ENCODE measurements at places on chromosomes 3 and 15.

GRCh38 chr3:119322021-119322834 is 28.0 kb downstream of the ARHGAP31 start:
- no peak for DNase-seq

GRCh38 chr15:78167227-78167888 is 18.2 kb downstream of the IDH3A start:
- DNase-seq: no peak

GRCh38 chr3:86257955-86258641 is 732.9 kb downstream of the VGLL3 start:
- DNase-seq: no peak

GRCh38 chr15:26166429-26166828 is 303.3 kb upstream of the ATP10A start:
- DNase-seq: no peak

DNA sequence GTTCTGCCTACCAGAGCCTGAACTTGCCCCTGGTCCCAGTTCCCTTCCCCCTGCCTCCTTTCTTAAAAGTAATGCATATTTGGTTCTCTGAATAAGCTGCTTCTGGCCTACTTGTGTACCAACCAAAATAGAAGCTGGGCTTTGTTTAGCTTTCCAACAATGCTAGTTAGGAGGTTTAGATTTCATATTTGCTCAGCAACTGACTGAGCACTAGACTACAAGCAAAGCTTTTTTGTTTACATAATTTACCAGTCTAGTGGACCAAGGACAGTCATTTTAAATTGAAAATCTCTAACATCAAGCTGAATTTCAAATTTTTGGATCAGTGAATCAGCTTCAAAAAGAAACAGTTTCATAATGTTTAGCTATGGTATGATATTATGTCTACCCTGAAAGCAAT is 331.2 kb downstream of the ULK4 start:
- no peak for DNase-seq

GRCh38 chr3:72133329-72134011 is 348.5 kb upstream of the PROK2 start:
- DNase-seq: no peak

DNA sequence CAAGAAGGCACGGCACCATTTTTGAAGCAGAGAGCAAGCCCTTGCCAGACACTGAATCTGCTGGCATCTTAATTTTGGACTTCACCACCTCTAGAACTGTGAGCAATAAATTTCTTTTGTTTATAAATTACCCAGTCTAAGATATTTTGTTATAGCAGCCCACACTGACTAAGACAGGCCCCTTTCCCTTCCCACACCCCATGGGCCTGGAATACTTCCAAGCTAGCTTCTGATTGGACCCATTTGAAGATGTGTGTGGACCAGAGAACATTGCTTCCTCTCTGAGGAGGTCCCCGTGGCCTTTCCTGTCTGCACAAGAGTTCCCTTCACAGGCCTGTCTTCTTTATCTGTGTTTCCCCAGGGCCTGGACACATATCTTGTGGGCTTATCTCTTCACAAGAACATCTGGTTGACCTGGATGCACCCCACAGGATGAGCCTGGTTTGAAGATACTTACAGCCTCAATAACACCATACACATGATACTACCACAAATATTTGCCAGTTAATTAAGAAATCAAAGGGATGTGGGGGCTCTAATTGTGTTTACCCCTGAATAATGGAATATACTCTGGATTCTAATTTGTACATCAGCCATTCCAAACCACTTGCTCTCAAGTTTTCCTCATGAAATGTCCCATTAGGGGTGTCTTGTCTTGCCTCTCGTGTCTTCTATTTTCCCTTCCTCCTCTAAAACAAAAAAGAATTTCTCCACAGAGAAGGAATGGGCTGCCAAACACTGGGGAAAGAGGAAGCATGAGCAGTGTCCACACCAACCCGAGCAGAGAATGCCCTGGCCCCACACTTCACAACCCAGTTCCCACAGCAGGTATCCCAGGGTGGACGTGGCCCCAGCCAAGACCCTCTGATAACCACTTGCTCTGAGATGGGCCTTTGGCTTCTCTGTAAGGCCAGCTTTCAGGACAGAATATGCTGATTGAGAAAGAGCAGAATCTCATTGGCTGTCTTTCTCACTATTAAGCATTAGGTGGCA is 42.5 kb downstream of the GLB1 start:
- DNase-seq: no peak

GRCh38 chr3:149554826-149555225 is 80.3 kb downstream of the TM4SF4 start:
- DNase-seq: no peak

DNA sequence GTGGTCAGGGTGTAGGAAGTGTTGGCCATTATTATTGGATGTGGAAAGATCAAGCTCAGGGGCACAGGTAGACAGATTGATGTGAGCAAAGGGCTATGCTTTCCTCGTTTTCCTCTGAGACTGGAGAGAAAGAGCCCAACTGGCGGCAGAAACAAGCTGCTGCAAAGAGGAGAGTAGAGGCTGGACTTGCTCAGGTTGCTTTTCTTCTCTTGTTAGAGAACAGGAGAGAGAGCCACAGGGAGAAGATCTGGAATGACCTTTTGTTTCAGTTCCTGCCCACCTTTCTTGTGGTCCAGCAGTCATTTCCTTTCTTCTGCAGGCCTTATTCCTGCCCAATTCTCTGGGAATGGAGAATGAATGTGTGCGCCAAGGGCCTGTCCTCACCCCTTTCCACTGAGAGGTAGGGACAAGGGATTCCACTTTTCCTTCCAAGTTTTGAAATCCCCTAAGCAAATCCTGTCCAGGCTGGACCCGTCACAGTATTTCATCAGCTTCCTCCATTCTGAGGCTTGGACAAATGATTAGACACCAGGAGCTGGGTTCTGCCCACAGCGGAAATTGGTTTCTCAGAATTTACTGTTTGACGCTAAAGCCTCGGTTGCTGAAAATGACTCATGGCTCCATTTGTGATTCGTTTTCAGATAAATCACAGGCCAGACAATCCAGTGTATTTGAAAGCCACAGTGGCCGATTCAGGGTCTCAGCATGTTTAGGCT is 16.1 kb downstream of the ZNF80 start:
- no peak for DNase-seq

DNA sequence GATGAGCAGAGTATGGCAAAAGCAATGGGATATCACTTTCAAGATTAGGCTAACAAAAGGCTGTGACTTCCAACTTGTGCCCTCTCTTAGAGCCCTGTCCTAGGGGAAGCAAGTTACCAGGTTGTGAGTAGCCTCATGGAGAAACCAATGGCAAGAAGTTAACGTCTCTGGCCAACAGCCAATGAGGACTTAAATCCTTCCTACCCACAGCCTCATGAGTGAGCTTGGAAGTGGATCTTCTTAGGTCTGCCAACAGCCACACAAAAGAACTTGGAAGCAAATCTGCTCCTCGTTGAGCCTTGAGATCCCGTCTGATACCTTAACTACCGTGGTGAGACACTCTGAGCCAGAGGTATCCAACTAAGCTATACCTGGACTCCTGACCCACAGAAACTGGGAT is 5.7 kb downstream of the NME9 start:
- no peak for DNase-seq

GRCh38 chr3:161038725-161039124 is 66.4 kb downstream of the B3GALNT1 start:
- no peak for DNase-seq

GRCh38 chr3:120566243-120566975 is 29.7 kb upstream of the NDUFB4 start:
- DNase-seq: no peak

DNA sequence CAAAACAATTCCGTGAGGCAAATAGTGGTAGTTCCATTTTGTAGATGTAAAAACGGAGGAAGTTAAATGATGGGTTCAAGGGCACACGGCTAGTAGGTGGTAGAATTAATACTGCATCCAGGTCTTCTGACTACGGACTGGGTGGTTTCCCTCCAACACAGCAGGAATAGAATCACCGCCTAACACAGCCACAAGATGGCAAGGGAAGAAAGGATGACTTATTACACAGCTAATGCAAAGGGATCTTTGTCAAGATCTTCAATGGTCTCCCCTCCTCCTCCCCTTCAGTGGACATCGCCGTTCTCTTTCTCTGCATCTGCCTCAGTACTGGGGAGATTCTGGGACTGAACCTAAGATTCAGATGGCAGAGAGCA is 524 bp upstream of the TOPBP1 start:
- DNase-seq: no peak

- no peak for DNase-seq
These were observed 134.7 kb downstream of the THSD4 start for GRCh38 chr15:71249986-71250385.

- no peak for DNase-seq
These were observed 6.3 kb downstream of the ATP13A4 start for GRCh38 chr3:193548406-193548805.

DNA sequence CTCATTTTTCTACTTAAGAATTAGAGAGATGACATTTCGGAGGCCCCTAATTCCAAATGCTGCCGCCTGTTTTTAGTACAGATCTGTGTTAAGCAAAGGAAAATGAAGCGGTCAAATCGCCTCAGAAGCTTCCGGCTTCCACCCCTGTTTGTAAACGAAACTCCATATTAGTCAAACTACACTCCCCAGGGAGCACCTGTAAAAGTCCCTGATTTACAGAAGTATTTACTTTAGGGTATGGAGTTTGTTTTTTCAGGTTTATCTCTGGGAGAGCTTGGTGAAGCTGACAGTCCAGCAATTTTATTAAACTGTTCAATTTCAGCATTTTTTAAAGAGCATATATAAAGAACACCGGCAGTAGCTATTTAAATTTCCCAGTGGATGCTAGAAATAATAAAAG is 319.8 kb downstream of the FHIT start:
- no peak for DNase-seq

DNA sequence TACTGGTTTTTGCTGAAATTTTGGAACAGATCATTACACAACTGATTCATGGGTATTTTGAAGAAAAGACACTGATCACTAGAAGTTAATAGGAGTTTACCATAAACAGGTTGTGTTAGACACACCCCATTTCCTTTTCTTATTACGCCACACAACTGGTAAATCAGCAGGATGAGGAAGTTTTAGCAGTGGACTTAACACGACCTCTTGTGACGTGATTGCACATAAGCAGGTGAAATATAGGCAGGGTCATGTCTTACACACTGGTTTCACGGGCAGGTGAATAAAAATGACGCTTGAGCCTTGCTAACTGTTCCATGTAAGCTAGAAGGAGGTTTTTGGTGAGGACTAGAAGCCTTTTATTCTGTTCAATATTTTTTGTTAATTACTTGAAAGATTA is 27.1 kb upstream of the TPRG1 start:
- DNase-seq: no peak

- no peak for DNase-seq
These were observed 1.1 kb downstream of the GPR27 start for GRCh38 chr3:71754610-71755253.

DNA sequence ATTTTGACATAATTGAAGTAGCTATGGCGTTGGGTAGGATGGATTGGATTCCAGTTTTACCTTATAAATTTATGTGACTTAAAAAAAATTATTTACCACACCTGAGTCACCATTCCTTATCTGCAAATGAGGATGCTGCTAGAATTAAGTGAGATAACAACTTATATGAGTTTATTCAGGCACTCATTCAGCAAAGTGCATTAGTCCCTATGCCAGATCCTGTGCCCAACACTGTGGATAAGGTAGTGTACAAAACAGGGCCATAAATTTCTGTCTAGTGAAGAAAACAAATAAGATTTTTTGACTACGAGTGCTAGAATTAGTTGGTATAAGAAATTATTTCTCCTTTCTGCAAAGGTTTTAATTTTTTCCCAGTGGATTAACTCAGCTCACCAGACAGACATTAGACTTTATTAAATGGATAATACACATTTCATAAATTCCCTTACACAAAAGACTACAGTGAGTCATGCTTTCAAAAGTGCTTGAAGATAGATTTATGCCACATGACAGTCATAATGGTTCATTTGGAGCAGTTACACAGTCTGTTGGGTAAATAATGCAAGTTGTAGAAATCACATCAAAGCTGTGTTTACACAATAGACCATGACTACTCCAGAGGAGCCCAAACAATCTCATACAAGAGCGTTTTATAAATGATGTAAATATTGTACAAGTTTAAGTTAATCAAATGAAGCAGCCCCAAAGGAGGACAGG is 129.9 kb upstream of the TGFBR2 start:
- DNase-seq: no peak

GRCh38 chr15:83746231-83746630 is 92.3 kb downstream of the ADAMTSL3 start:
- no peak for DNase-seq

GRCh38 chr3:29416514-29416913 is 135.6 kb downstream of the RBMS3 start:
- no peak for DNase-seq

DNA sequence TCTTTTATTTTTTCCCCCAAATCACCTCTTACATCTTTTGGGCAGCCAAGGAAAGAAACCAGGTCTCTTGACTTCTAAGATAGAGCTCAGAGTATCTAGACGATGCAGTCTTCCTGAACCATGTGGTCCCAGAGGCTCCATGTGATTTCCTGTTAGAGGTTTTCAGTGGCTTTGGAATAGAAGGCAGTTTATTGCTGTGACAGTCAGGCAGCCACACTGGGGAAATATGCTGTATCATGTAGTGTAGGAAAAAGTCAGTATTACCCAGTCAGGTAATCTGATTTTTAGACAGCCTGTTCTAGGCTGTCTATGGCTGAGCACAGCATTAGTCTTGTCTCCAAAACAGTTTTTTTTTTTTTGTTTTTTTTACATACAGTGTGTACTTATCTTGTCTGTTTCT is 294.3 kb downstream of the THSD4 start:
- DNase-seq: no peak

DNA sequence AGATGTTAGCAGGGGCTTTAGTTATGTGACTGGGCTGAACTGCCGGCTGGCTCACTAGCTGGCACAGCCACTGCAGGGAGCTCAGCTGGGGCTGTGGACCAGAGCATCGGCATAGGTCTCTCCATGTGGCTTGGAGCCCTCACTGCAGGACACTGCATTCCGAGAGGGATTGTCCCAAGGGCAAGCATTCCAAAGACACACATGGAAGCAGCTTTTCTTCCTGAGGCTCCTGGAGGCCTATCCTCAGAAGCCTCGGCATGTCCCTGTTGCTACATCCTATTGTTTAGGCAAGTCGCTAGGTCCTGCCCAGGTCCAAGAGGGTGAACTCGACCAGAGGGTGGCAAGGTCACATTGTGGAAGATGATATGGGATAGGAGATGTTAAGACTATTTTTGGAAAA is 209.8 kb downstream of the PLCL2 start:
- no peak for DNase-seq

GRCh38 chr3:43659250-43659880 is 31.4 kb upstream of the ABHD5 start:
- no peak for DNase-seq

GRCh38 chr3:136788154-136788553 is 30.8 kb upstream of the SLC35G2 start:
- no peak for DNase-seq

DNA sequence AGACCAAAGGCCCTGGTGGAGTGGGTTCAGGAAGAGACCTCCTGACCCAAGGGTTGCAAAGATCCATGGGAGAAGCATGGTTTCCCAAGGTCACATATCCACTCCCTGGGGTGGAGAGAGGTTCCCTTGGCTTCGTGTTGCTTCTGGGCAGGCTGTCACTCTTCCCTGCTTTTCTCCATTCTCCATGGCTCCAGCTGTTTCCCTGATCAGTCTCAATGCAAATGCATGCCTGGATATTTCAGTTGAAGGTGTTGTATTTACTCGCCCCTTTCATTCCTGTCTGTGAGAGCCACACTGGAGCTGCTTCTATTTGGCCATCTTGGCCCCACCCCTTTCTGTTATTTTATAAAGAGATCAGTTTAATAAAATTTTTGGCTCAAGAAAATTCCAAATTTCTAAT is 95.0 kb upstream of the PLSCR4 start:
- no peak for DNase-seq

All from RWPE2 (cell line).